NCI-H2227 treated with DMSO at 0.1 percent for 48 hours (cell line): ENCODE measurements at places on chromosomes 4 and X.
A peak's percentile ranks its signal among the peaks of the same experiment; 100 is the strongest.

- no peak for DNase-seq
Observed at GRCh38 chrX:150730719-150731118, 37.5 kb downstream of the MTMR1 start.

- DNase-seq, result no peak
Observed at GRCh38 chrX:69291116-69291515, 125.9 kb upstream of the PJA1 start.

GRCh38 chrX:9805956-9806355 lies 19.7 kb downstream of the SHROOM2 start:
- no peak for DNase-seq

- peak; percentile 0 for DNase-seq
Observed at GRCh38 chr4:120156120-120156718, 89.6 kb upstream of the MAD2L1 start.

- peak; percentile 1 for DNase-seq
Observed at GRCh38 chr4:4334798-4335520, 44.9 kb downstream of the ZBTB49 start.

DNA sequence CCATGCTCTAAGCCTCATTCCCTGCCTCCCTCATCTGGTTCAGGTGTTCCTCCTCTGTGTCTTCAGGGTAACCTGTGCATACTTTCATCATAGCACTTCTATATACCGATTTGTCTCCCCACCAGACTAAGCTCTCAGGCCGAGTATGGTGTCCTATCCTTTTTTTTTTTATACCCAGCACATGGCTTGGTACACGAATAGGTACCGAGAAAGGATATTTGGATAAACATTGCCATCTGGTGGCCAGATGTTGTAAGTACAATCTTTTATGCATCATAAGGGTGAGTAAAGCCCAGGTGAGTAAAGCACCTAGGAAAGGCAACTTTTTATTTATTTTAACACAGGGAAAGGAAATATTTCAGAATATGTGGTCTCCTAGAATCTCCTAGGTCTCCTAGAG lies 68.4 kb downstream of the MID2 start:
- DNase-seq, result peak; percentile 14

GRCh38 chr4:150039274-150040127 lies 38.7 kb upstream of the DCLK2 start:
- no peak for DNase-seq

- DNase-seq, result no peak
Observed at GRCh38 chr4:23770011-23770410, 119.8 kb downstream of the PPARGC1A start.

- DNase-seq, result no peak
Observed at GRCh38 chrX:154313147-154313546, 17.6 kb downstream of the TKTL1 start.
